ENCODE measurements at places on chromosomes 13 and 19. TPM values are rescaled to one million over a fixed set of nuclear protein-coding genes. Genes with fewer than 3 reads are reported as not detected.
A peak's percentile ranks its signal among the peaks of the same experiment; 100 is the strongest.

The FFAR1 gene
- total RNA-seq = not detected

The TEX101 gene
- not detected for total RNA-seq

The CYP4F2 gene
- not detected for total RNA-seq

The ARGLU1 gene
- 242 TPM for total RNA-seq

The SLAIN1 gene
- total RNA-seq = 7.4 TPM

The ZNF69 gene
- not detected for total RNA-seq

The CACNG7 gene
- total RNA-seq = 0.51 TPM

The EDNRB gene
- 1.4 TPM for total RNA-seq

The ACER1 gene
- total RNA-seq = not detected

The MEIS3 gene
- 2.7 TPM for total RNA-seq

The CYP4F3 gene
- not detected for total RNA-seq

The FPR1 gene
- 0.67 TPM for total RNA-seq

The DLEU7 gene
- total RNA-seq = not detected

GRCh38 chr13:109748677-109749076 lies 37.7 kb downstream of the IRS2 start:
- no peak for DNase-seq

- DNase-seq = no peak
Observed at GRCh38 chr19:18173054-18173571, 500 bp upstream of the IFI30 start.

DNA sequence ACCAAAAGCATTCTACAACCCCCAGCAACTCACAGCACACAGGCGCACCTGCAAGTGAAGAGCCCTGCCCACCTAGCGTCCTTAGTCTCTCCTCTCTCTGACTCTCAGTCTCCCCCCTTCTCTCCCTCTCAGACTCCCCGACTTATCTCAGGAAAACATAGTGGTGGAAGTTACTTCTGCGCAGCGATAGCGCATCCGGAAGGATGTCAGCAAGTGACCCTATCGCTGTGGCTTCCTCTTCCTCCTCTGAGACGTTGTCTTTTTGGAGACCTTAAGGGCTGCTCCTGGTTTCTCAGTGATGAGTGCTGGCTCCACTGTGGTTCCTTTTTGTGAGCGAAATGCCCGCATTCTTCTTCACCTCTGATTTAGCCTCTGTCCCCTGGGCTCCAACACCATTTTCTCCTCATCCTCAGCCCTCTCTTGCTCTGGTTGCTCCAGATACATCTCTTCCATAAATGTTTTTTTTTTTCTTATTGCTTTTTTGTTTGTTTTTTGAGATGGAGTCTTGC lies 1.4 kb upstream of the YIF1B start:
- no peak for DNase-seq

GRCh38 chr13:66984241-66984640 lies 245.9 kb downstream of the PCDH9 start:
- no peak for DNase-seq

DNA sequence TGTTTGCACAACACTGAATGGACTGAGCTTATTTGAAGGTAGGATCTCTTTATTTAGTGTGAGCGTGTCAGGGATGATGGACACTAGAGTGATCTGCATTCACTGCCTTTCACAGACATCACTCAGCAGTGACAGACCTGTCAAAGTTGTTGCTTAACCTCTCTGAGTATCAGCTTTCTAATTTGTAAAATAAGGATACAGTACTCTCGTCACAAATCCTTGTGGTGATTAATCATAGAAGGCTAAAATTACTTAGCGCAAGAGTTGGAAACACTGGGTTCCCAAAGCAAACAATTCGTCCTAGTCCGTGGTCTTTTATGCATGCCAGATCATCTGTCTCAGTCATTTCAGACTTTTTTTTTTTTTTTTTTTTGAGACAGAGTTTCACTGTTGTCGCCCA lies 16.6 kb downstream of the CARD8 start:
- DNase-seq = no peak

GRCh38 chr13:45564133-45564776 lies 51.3 kb downstream of the ERICH6B start:
- DNase-seq = no peak

DNA sequence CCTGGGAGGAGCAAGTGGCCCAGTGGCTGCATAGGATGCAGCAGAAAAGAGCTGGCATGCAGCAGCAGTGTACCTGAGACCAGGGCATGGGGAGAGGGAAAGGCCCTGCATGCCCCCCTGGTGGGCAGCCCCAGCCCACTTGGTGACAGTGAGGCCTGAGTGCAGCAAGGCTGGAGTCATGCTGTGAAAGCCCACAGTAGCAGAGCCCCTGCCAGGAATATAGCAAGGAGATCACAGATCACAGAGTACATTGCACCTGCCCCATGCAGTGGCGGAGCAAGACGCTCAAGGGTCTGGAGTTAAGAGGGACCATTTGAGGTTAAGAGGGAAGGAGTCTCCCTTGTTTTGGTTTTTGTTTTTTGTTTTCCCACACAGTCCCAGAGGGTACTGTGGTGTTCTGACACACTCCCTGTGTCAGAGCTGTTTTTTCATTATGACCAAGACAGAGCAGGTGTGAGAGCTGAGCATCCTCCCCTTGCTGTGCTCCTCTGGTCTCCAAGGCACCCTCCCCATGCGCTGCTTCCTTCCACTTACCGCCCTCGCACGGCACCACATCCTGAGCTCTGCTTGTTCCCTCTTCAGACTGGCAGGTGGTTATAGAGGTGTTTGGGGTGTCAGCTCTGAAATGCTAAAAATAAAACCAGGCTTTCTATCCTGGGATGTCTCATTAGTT lies 85.0 kb upstream of the UBL3 start:
- DNase-seq = no peak

GRCh38 chr19:42124386-42124901 lies 7.8 kb downstream of the POU2F2 start:
- DNase-seq = no peak

DNA sequence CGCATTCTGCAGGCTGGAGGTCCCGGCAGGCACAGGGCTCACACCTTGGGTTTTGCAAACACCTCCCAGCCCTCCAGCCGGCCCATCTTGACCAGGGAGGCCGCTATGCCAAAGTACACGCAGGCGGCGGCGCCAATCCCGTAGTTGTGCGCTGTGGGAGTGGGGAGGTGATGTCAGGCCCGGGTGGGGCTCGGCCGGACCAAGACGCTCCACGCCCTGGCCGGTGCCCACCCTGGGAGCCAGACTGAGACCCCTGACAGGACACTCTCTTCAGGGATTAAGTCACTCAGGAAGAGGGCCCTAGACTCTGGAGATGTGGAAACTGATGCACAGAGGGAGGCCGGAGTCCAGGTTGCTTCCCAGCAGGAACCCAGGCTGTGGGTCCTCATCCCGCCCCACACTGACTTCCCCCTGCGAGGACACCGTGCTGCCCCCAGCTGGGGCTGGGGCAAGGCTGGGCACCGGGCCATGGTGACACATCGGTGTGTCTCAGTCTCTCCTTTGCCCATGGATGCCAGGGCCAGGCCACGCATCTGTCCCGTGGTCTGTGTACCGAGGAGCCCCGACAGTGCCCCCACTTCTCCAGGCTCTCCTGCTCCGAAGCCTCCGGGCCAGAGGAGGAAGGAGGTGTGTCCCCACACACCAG lies 8.8 kb downstream of the NDUFA11 start:
- DNase-seq = no peak

DNA sequence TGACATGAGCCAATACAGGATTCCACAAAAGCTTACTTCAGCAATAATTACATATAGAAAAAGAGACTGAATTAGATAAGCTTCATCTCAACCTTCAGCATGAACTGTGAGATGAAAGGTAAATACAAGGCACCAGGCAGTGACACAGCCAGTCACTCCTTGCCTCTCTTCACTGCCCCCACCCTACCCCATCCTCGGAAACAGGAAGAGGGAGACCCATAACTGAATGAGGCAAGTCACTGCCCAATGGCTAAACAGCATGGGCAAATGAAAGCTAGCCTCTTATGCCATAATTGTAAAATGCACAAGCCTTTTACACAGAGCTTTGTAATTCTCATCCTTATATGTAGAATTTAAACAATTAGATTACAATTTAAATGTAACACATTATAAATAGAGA lies 1.7 kb downstream of the ZNF160 start:
- DNase-seq = no peak

GRCh38 chr13:43132257-43132656 lies 108.9 kb downstream of the DNAJC15 start:
- peak; percentile 23 for DNase-seq

DNA sequence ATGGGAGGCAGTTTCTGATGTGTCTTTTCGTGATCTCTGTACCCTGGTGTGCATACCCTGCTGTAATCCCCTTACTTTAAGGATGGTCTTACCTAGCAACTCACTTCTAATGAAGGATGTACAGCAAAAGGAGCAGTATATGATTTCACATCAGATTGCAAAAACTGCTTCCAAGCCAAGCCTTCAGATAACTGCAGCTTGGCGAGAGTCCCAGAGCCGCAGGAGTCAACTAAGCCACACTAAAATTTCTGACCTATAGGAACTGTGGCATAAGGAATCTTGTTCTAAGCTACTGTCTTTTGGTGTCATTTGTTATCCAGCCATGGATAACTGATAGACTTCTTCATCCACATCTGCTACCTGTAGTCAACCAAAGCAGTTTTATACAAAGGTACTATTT lies 496.7 kb downstream of the GPC6 start:
- no peak for DNase-seq

DNA sequence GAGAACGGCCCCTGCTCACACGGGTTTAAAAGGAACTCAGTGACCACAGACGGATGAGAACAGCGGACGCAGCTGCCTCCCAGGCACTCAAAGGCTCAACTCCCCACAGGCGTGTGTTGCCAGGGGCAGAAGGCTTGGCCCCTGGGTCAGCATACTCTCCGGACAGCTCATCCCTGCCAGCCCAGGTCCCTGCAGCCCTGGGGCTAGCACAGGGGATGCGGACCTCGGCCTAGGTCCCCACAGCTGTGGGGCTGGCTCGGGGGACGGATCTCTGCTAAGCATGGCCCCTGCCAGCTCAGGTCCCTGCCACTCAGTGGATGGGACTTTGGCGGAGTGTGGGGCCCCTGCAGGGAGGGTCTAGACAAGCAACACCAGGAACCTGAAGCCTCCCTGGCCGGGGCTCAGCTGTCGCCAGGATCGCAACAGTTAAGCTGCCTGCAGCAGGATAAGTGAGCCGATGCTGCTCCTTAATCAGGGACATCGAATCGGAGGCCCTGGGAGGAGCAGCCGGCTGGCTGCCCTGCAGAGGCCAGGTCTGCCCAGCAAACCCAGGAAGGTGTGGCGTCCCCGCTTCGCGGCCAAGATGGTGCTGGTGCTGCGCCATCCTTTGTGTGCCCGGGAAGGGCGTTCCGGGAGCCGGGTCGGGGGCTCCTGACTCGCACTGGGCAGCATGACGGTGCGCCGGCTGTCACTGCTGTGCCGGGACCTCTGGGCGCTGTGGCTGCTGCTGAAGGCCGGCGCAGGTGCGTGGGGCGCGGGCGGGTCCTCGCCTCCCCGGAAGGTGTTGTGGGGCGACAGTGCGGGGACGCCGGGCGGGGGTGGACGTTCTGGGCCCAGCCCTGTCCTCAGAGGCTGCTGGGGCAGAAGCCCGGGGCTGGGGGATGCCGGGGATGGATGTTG lies 32.5 kb downstream of the MCF2L start:
- no peak for DNase-seq

- no peak for DNase-seq
Observed at GRCh38 chr13:85091631-85092234, 707.5 kb downstream of the SLITRK6 start.

- DNase-seq = no peak
Observed at GRCh38 chr13:52925775-52926285, 77.4 kb upstream of the PCDH8 start.

DNA sequence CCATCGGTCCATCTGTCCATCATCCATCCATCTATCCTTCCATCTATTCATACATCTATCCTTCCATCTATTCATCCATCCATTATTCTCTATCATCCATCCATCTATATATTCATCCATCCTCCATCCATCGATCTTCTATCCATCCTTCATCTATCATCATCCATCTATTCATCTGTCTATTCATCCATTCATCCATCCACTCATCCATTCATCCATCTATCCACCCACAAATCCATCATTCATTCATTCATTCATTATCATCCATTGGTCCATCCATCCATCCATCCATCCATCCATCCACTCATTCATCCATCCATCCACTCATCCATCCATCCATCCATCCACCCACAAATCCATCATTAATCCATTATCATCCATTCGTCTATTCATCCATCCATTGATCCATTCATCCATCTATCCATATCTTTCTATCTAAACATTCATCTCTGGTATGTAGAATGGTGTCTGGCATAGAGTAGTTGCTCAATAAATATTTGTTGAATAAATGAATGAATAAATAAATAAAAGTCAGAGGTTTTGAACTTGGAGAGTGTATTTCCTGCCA lies 36.6 kb downstream of the ZNF536 start:
- DNase-seq = no peak

DNA sequence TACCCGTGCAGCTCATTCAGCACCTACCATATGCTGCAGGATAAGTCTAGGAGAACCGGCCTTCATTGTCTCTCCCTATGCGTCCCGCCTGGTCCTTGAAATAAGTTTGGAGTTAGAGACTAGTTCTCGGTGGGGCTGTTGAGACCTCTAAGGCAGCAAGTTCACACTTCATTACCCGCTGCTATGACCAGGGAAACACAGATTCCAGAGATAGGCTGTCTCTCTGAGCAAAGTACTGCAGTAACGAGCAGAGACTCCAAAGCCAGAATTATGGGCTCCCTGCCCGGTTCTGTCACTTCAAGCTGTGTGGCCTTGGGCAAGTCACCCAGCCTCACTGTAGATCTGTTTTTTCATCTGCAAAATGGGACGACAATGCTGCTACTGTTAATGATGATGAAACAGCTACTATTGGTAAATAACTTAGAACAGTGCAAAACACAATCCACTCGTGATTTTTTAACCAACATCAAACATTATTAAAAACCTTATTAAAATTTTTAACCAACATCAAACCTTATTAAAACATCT lies 184.1 kb downstream of the USP12 start:
- DNase-seq = no peak

- no peak for DNase-seq
Observed at GRCh38 chr13:73338389-73338788, 279.6 kb downstream of the KLF5 start.

DNA sequence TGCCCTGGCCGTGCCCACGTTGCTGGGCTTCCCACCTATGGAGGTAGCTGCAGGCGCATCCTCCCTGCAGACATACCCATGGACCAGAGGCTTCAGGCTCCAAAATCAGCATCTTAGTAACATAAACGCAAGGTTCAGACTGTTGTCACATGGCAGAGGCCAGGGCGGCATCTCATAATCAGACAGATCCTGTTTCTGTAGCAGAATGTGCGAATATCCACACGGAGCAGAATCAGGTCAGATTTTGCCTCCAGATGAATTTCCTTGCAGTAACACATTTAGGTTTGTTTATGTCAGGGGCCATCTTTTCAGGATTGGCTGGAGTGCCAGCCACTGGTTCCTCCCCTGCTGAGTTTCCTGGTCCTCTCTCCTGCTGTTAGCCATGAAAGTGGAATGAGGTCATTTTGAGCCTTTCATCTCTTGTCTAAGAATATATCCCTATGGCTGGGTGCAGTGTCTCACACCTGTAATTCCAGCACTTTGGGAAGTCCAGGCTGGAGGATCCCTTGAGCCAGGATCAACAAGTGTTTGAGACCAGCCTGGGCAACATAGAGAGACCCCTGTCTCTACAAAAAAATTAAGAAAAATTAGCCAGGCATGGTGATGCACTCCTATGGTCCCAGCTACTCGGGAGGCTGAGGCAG lies 20.5 kb downstream of the SMARCA4 start:
- DNase-seq = no peak

GRCh38 chr19:50413531-50413930 lies 5.2 kb upstream of the SPIB start:
- DNase-seq = no peak
